ENCODE measurements at places on chromosomes 1 and 21. TPM values are rescaled to one million over a fixed set of nuclear protein-coding genes. Genes with fewer than 3 reads are reported as not detected.

DNA sequence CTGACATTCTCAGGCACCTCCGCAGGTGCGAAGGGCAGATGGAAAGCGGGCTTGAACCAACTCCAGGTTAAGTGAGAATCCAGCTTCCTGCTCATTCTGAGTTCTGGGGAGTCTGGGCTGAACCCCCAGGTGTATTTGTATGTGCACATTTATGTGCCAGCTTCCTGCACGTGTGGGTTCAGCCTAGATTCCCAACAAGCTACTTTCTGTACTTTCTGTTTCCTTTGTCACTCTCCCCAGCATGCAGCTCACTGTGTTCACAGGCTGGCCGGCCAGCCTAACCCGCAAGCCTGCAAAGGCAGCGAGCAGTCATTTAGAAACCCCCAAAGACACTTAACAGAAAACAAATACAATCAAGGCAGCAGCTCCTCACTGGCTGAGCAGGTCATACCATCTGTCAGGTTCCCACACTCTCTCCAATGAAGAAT is 1.3 kb upstream of the IL19 start:
- peaks cover 34% of the 10 kb centered on the region for H3K27me3 ChIP-seq
- no peak for DNase-seq
- H3K27ac ChIP-seq: no peak overlapping the region
- peaks cover 18% of the 10 kb centered on the region for H3K4me1 ChIP-seq
- no peaks in the 10 kb centered on the region for H3K36me3 ChIP-seq
- no peak overlapping the region for H3K4me3 ChIP-seq

Gene B3GALNT2
- 40.5 TPM for total RNA-seq

- peaks cover 11% of the 10 kb centered on the region for H3K4me1 ChIP-seq
- H3K27me3 ChIP-seq: peaks cover 37% of the 10 kb centered on the region
- H3K36me3 ChIP-seq: no peaks in the 10 kb centered on the region
- no peak for DNase-seq
Measured at GRCh38 chr1:31775210-31775999, 11.3 kb upstream of the ADGRB2 start.

DNA sequence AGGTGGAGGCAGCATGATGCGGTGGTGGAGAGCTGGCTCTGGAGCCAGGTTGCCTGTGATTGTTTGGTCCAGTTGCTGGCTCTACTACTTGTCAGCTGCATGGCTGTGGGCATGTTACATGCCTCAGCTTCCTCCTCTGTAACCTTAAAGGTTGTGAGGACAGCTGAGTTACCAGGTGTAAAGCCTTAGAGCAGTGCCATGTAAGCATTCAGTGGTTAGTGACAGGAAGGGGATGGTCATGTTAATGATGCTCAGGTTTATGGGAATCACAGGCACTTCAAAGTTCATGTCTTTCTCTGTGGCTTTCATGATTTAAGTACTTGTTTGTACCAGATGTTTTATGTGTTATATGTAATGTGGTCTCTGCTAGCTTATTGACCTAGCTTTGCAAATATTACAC is 32.6 kb downstream of the PTGFRN start:
- no peaks in the 10 kb centered on the region for H3K27me3 ChIP-seq
- H3K4me1 ChIP-seq: no peaks in the 10 kb centered on the region
- H3K4me3 ChIP-seq: no peak overlapping the region
- no peak overlapping the region for H3K27ac ChIP-seq
- DNase-seq: no peak

GRCh38 chr21:17921579-17922530 is 102.7 kb upstream of the C21orf91 start:
- H3K4me3 ChIP-seq: no peak overlapping the region
- DNase-seq: peak; percentile 94
- H3K36me3 ChIP-seq: no peaks in the 10 kb centered on the region
- no peaks in the 10 kb centered on the region for H3K27me3 ChIP-seq

- no peaks in the 10 kb centered on the region for H3K36me3 ChIP-seq
- no peak overlapping the region for H3K27ac ChIP-seq
- H3K4me3 ChIP-seq: no peak overlapping the region
- no peaks in the 10 kb centered on the region for H3K4me1 ChIP-seq
- H3K27me3 ChIP-seq: no peaks in the 10 kb centered on the region
- DNase-seq: no peak
Measured at GRCh38 chr1:67524143-67525052, 94.2 kb upstream of the SERBP1 start.
